Neural progenitor cell (in vitro differentiated cells): ENCODE measurements at places on chromosomes 1 and 21.

DNA sequence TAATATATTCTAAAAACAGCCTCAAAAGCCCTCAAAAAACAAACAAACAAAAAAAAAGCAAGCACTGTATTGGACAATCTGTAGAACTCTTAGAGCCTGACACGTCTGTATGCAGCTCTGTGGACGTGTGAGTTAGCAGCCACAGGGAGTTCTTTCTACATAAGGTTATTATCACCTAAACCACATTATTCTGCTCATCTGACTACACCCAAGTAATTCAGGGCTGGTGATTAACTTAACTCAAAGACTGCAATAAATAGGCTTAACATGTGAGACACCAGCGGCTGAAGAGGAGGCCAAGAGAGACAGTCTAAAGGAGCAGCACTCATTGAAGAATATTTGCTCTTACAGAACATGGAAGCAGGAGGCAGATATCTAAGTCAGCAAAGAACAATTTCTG is 316.0 kb downstream of the VAV3 start:
- no peak for DNase-seq

DNA sequence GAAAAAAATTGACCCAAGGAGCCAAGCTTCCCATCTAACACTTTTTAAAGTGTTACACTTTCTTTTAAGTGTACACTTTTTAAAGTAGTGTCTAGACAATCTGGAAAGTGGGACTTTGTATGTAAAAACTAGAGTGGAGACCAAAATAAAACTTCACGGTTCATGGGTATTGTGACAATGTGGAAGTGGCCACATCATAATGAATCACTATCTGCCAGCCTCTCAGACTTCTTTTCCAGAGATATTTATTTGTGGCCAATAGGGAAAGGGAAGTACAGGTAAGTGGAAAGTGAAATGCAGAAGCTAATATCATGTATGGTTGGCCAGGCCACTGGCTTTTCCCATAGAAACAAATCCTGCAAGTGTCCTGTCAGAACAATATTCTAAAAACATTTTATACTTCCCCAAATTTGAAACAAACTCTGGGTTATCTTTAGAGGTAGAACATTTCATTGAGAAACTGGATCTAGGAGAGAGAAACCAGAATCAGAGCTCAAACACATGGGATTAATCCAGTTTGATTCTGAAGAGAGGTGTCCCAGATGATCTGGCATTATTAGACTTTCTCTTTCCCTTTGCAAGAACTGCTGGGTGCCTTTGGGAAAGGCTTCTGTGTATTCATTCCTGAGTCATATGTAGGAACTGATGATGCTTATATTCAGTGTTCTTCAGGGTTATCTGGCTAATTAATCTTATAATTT is 2.0 kb downstream of the TNFSF18 start:
- DNase-seq = no peak

- DNase-seq = no peak
These were observed 29.9 kb upstream of the EDN2 start for GRCh38 chr1:41514381-41514780.

DNA sequence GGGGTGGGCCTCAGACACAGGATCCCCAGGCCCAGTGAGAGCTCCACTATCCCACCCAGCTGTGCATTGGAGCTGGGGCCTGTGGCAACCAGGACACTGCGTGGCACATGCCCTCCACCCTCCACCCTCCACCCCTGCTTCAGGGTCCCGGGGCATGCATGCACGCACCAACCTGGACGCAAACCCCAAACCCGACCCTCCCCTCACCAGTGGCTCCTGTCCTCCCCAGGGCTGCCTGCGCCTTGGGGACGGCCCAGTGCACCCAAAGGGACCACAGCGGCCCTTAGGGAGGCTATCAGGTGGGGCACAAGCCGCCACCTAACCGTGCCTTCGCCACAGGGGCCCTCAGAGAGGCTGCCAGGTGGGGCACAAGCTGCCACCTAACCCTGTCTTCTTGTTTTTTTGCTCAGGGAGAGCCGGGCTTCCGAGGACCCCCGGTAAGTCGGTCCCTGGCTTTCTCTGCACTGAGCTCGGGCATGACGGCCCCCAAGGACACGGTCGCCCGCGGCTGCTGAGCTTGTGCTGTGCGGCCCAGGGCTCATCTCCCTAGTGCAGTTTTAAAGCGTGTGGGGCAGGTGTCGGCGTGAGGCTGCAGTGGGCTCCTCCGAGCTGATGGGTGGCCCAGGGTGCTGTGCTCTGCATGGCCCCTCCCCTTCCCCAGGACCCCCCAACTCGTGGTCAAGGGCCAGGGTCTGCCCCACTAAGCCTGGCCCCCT is 47.9 kb downstream of the SLC19A1 start:
- DNase-seq = no peak

DNA sequence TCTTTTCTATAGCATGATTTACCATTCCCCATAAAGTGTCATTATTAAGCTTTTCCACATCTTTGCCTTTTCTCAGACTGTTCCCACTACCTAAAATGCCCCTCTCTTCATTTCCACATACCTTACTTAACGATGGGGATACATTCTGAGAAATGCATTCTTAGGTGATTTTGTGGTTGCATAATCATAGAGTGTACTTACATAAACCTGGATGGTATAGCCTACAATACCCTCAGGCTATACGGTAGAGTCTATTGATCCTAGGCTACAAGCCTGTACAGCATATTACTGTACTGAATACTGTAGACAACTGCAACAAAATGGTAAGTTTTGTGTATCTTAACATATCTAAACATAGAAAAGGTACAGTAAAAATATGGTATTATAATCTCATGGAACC is 54.8 kb upstream of the MUTYH start:
- no peak for DNase-seq

GRCh38 chr1:65491472-65491871 is 71.0 kb downstream of the LEPR start:
- no peak for DNase-seq

DNA sequence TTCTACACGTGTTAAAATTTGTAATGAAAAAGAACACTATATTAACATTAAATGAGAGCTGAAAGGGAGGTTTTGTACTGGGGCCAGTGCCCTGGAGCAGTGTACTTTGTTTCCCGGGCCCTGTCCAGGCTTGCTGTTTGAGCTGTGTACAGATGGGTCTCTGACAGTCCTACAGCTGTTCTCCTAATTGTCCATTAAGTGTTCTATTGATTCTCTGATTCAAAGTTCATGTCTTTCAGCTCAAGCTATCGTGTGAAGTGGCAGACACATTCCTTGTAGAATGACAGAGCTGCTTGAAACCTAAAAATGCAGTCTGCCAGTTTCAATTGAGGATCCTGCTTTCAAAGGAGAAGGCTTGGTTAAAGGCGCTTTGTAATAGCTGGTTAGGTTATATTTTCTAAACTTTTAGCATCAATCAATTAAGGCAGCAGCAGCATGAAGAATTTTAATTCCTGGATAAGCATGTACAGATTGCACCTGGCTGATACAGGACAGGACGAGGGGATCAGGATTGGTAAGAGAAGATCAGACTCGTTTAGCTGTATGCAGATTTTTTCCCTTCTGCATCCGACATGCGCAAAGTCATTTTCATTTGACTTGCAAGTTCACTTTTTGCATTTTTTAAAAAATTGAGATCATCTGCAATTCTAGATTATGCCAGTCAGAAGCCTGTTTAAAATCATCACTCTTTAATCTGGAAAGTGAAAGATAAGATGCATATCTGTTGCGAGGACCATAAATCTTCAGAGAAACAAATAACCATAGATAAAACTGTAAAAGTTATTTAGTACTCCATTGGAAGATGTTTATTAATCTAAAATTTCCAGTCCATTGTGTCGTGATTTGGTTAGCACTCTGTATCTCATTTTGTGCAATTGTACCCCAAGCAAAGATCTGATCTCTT is 98.5 kb downstream of the ATG4C start:
- peak; percentile 3 for DNase-seq

DNA sequence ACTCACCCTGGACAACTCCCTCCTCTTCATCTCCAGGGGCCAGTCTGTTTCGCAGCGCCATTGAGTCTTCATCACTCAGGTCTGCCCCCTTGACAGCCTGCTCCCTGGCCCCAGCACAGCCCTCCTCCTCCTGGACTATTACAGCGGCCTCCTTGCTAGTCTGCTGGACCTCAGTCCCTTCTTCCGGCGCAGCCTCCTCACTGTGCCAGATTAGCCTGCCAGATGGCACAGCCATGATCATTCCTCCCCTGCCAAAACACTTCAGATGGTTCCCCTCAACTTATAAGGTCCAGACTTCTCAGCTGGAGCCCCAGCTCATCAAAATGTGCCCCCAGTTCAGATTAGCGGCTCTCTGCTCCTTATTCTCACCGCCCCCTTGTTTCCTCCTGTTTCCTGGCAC is 7.0 kb upstream of the CELSR2 start:
- no peak for DNase-seq

- DNase-seq = no peak
These were observed 29.0 kb downstream of the SSBP3 start for GRCh38 chr1:54377040-54377691.

DNA sequence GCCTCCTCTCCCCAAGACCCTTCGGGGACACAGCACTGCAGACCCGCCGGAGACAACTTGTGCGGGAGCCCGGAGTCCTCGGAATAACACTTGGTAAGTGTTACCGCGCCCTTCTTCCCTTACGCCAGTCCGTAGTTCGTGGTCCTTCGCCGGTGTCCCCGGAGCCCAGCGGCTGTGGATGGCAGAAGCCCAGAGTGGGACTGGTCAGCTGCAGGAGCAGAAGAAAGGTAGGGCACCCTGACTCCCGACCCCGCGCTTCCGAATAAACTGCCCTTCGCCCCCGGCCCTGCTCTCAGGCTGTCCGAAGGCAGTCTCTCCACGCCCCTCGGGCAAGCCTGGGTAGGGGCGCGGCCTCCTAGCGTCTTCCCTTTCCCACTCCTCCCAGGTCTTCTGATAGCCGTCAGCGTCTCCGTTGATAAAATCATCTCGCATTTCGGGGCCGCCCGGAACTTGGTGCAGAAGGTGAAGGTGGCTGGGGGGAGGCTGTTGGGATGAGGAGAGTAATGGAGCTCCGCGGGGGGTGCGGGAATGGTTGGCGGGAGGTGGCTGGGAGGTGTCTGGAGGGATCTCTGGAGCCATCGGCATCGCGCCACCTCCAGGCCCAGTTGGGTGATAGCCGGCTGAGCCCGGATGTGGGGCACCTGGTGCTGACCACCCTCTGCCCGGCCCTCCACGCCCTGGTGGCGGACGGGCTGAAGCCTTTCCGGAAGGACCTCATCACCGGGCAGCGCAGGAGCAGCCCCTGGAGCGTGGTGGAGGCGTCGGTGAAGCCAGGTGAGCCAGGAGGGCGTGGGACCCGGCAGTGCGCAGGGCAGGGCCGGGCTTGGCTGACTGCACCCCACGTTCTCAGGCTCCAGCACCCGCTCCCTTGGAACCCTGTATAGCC is 4.3 kb downstream of the RUSC1 start:
- DNase-seq = peak; percentile 88

DNA sequence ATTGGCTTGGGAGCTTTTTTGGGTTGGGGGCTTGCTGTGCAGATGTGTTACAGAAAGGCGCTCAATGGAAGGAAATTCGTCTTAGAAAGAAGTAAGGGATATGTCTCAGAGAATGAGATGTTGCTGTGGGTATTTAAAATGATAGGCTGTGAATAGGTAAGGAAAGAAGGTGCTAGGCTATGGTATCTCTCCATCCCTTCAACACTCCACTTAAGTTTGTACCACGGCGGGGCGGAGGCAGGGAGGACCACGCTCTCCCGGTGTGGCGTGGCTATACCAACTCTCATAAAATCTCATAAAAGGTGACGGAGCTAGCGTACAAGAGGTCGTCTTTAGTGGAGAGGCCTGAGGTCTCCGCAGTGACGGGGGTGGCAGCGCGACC is 305 bp upstream of the RPS6KC1 start:
- DNase-seq = no peak

- DNase-seq = no peak
These were observed 50.3 kb downstream of the SLX9 start for GRCh38 chr21:44989943-44990780.

DNA sequence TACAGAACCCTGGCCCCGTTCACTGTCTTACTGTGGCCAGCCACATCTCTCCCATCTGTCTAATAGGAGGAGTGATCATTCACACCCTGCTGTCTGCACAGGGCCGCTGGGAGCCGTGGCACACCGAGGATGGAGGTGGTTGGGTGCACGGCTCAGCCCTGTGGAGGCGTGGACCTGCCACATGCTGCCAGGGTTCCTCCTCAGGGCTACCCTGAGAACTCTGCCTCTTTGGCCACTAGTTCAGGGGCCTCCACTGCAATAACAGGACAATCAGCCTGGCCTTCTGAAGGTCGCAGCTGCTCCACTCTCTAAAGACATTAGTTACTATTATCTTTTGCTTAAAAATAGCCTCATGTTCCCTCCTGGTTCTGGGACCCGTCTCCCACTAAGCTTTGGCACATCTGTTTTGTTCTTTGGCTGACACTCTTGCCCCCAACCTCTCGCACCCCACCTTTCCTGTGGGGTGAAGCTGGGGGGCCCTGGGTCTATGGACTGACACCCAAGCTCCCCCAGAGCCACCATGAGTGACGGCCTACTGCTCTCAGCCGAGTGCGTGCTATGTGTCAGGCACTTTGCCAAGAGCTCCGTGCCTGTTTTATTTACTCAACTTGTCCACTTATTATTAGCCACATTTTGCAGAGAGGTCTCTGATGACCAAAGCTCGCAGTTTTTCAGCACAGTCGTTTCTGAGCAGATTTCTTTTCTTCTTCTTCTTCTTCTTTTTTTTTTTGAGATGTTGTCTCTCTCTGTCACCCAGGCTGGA is 66.3 kb downstream of the ARHGEF10L start:
- DNase-seq = no peak

- no peak for DNase-seq
These were observed 24.6 kb downstream of the TEX35 start for GRCh38 chr1:178537382-178538090.

GRCh38 chr21:45977396-45977795 is 4.2 kb upstream of the COL6A1 start:
- DNase-seq = no peak

DNA sequence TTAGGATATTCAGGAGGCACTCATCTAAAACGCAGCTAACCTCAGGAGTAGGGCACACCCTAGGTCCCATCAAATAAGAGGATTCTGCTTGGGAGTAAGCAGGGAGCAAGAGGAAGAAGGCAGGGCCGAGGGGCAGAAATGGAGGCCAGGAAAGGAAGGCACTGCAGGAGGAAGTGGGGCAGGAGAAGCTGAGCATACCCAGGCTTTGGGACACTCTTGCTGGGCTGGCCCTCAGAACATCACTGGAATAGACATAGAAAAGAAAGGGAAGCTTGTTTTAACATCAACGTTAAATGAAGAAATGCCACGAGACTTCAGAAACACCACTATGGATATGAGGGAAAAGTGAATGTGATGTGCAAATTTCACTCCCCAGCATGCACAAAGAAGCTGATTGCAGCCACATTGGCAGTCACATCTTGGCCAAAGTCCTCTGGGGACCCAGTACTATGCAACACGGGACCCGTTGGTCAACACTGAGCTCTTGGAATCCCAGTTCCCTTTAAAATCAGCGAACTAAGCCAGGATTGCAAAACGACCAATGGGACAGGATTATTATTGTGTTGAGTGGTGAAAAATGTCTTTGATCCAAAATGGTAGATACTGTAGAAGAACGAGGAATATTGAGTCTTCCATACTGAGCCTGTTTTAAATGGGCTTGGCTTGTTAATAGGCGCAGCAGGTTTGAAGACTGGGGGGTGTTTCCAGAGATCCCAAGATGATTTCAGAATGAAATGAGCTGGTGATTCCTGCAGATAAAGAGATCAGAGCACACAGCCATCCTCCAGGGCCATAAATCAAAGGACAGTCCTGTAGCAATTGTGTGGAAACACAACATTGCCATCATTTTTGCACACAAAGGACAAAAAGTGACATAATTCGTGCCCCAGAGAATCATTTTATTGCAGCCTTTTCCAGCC is 152.4 kb downstream of the TOMM20 start:
- no peak for DNase-seq

GRCh38 chr21:33325222-33326067 is 675 bp downstream of the IFNAR1 start:
- no peak for DNase-seq
